ENCODE measurements at places on chromosomes 2 and 18.

GRCh38 chr2:230496891-230497290, 80.9 kb downstream of the SP100 start:
- no peak for DNase-seq

- DNase-seq = no peak
Observed at GRCh38 chr2:70473101-70473722, 80.4 kb downstream of the TGFA start.

- no peak for DNase-seq
Observed at GRCh38 chr2:226730481-226730880, 69.1 kb downstream of the IRS1 start.

- DNase-seq = no peak
Observed at GRCh38 chr2:8517850-8518498, 163.9 kb upstream of the ID2 start.
